Right renal pelvis (tissue), 4 donors: ENCODE measurements at places on chromosomes 3 and 15. TPM values are rescaled to one million over a fixed set of nuclear protein-coding genes. Genes with fewer than 3 reads are reported as not detected.

DNA sequence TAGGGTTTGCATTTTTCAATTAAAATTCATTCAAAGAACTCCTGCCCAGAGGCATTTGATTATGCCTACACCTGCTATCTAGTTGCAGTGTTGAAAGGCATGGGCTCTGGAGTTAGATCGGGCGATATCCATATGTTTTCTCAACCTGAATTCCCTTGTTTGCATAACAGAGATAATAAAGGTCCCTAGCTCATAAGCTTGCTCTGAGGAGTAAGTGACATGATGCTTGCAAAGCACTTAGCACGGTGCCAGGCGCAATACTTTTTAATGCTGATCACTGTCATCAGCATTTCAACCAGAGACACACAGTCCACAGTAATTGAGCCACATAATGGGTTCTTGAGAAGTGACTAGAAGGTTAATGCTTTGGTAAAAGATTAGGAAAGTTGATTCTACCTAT lies 106.3 kb upstream of the SAMMSON start:
- DNase-seq = no peak

- DNase-seq = no peak
Observed at GRCh38 chr3:8497582-8497981, 4.0 kb upstream of the LMCD1 start.

- DNase-seq = no peak
Observed at GRCh38 chr3:156981005-156981404, 154.9 kb downstream of the LEKR1 start.

- peak; percentile 40 for DNase-seq
Observed at GRCh38 chr3:198107840-198108734, 148.1 kb downstream of the LMLN start.

- DNase-seq = no peak
Observed at GRCh38 chr15:76059320-76060117, at the start of gene TMEM266. TMEM266 (plus strand) TSS chr15:76059985; CDS start chr15:76134264, 74,279 bp downstream.

DNA sequence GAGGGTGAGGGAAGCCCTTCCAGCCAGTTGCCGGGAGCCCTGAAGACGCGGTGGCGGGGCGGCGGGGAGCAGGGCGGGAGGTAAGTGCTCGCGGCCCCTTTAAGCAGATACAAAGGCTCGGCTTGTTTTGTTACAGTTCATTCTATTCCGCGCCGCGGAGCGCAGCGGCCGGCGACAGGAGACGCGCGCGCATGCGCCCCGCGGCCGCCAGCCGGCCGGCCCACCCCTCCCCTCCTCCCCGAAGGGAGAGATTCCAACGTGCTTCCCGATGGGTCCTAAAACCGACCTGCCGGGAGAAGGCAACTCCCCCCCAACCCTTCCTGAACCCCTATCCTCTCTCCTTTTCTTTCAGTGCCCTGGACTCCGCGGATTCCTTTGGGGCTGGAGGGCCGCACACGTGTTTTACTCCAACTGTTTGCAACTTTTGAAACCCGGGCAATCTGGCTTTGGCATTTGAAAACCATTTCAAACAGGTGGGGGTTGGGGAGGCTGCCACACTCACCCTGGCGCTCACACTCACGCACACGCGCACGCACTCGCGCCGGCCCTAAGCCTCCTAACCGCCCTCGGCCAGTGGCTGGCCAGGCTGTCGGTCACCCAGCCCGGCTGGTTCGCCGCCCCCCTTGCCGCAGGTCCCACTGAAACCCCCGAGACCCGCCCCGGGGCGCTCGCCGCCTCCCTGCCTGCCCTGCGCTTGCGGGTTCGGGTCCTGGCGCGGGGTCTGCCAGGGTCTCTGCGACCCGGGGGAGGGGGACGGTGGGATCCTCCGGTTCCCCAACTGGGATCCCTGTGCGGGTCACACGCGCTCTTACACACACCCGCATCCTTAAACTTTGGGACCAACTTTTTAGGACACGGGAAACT lies at the start of gene MAGI1:
TSS of gene MAGI1 (minus strand) at position 193 of the 864 bp plus-strand sequence. CDS start 610 bp downstream, outside the sequence.
- DNase-seq = peak; percentile 93

GRCh38 chr15:64634027-64634426 lies 141.4 kb downstream of the RBPMS2 start:
- DNase-seq = no peak

DNA sequence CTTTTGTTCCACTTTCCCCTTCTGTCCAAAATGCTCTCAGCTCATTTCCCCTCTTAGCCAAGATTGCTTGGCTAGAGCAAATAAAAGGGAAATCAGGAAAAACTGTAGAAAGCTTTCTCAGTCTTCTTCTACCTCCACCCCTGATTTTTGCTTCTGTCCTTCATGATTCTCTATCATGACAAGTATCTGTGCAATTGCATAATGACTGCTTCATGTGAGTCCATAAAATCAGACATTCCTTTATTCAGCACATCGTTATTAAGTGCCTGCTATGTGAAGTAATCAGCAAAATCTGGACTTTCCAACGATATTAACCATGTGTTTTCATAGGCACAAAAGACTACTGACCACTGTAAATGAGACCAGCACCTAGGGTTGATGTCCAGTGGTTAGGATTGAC lies 321.5 kb upstream of the CBLB start:
- DNase-seq = no peak

GRCh38 chr3:17356585-17356984 lies 385.8 kb downstream of the TBC1D5 start:
- no peak for DNase-seq

- DNase-seq = no peak
Observed at GRCh38 chr3:169034401-169034800, 629.1 kb downstream of the MECOM start.

GRCh38 chr15:43544266-43544665 lies 26.9 kb downstream of the MAP1A start:
- no peak for DNase-seq

DNA sequence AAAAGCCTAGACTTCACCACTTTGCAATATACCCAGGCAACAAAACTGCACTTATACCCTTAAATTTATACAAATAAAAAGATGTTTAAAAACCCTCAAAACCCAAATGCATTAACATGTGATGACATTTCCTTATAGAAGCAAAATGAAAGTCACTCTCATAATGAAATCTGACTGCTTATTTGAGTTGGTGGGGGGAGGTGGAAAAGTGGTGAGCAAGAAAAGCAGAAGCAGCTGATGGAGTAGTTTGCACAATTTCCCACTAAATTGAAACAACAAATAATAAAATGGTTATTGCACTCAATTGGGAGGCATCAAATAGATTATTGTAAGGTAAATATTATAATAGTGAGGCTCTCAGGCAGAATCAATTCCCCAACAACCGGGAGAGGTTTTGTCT lies 54.0 kb upstream of the GADL1 start:
- DNase-seq = no peak

DNA sequence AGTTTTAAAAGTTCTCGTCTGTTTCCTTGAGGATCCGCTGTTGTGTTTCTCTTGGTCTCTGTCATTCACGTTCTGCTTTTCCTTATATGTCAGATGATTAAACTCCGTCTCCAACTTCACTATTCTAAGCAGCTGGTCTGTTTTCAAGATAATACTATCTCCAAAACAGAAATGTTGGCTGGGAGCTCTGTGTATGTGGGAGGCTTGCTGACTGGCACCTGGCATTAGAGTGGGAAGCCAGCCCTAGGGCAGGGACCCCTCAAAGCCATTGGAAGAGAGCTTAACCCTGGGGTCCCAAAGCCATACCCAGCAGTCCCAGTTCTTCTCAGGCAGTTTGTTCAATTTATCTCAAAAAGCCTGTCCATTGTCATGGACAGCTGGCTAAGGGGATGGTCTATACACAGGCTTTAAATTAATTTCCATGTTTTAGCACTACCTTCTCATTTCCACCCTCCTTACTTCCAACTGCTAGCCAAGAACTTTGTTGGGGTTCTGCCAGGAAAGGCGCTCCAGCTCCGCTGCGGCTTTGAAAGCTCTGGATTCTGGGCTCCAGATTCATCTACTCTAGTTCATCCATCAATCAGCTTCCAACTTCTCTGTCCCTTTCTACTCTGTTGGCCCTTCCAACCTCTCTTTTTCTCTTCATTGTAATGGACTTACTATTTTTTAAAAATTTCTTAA lies 9.2 kb downstream of the BTBD1 start:
- no peak for DNase-seq

- peak; percentile 5 for DNase-seq
Observed at GRCh38 chr3:160400702-160401150, 1.3 kb downstream of the SMC4 start.

- no peak for DNase-seq
Observed at GRCh38 chr15:38997841-38998240, 433.2 kb upstream of the RASGRP1 start.

- DNase-seq = no peak
Observed at GRCh38 chr15:86178845-86179244, 99.2 kb downstream of the AGBL1 start.

DNA sequence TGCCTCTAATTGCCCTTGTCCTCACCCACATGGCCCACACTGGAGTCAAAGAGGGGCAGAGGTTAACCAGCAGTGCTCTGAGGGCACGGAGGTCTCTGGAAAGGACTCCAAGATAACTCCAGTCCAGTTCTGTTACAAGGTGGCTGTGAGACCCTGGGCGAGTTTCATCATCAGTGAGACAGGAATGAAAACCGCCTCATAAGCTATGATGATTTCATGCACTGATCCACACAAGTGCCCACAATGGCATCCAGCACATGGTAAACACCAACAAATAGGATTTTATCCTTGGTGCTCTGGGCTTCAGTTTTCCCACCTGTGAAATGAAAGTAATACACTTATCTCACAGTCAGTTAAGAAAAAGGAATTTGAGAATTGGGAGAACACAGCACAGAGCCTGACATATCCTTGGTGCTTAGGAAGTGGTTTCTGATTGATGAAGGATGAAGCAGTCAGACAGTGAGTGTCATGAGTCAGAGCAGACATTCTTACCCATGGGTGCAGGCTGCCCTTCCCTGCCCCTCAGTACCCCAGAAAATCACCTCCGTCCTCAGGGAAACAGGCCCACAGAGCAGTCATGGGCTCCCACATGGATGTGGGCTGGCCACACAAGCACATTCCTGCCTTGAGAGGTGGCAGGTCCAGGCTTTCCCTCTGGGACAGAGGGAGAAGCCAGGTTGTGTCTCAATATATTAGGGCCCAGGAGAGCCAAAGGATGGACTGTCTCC lies 48.4 kb downstream of the DAPK2 start:
- DNase-seq = no peak

GRCh38 chr15:50321680-50322210 lies 33.3 kb downstream of the GABPB1 start:
- no peak for DNase-seq

- no peak for DNase-seq
Observed at GRCh38 chr3:194176274-194176991, 40.5 kb downstream of the HES1 start.

- DNase-seq = no peak
Observed at GRCh38 chr15:66558271-66558670, 7.5 kb downstream of the LCTL start.

DNA sequence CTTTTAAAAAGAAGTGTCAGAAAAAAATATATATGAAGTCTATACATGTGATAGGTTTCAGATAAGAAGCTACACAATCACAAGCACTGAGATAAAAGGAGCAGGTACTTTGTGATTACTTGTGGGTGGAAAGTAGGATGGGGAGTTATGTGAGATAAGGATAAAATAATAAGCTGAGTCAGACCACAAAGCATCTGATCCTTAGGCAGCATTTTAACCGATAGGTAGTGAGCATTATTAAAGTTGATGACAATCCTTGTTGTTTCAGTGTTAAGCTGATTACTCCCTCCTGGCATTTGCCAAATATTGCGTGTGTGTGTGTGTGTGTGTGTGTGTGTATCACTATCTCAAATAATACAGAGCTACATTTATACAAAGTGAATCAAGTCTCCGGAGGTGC lies 483.1 kb downstream of the NAALADL2 start:
- no peak for DNase-seq

DNA sequence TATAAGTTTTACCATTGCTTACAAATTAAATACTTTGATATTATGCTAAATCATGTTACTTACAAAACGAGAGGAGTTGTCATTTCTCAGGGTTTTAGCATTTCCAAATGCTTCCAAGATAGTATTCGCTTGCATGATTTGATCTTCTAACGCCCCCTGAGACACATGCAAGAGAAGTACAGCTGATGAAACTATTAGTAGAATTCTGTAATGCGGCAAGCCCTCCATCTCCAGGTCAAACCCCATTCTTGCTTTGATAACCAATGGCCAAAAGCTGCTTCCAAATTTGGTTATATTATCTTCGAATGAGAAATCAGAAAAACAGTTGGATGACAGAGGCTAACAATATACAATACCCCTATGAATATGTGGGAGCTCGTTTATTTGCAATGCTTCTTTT lies 14.7 kb downstream of the MYH15 start:
- no peak for DNase-seq

DNA sequence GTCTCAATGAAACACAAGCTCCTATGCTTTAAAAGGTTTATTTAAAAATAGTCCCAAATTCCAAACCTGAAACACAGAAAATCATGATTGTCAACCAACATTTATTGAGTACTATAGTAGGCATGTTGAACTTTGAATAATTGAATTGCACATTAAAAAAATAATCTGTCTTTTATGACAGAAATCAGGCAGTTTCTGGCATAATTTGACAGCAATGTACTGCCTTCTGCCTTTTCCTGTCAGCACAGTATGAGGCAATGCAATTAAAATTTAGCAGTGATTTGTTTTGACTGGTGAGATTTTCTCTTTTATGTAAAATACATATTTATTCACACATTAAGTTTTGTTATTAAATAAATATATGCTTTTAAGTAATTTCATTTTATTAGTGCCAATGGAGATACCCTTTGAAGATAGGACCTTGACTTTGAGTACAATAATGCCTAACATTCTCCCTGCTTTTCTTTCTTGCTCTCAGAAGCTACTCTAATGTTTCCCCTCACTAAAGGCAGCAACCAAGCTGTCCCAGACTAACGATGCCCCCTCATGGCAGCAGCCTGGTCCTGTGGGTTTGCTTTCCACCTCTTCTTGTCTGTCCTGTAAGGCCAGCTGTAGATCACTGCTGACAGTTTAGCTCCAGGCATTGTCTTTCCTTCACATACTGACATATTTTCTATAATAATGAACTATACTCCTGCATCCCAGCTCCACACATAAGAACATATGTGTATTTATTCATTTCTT lies 346.7 kb downstream of the IL20RB start:
- no peak for DNase-seq

DNA sequence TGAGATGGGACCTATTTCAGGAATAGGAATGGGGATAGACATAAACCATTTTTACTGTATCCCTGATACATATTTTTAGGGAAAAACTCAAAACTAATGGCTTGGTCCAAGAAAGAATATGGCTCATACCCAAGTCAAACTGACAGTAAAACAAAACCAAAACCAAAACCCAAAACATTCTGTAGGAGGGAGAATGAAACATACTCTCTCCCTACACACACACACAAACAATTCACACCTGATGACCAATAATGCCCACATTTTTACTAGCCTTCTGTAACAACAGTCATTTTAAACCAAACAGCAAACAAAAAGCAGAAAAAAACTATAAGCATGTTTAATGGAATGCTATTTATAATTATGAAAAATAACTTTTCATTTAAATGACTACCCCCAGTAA lies 74.9 kb downstream of the NBEAL2 start:
- no peak for DNase-seq

CASR gene
- 27.2 TPM for polyA plus RNA-seq

C2CD4A gene
- polyA plus RNA-seq = 0.39 TPM

CADM2 gene
- polyA plus RNA-seq = 0.53 TPM

PAQR9 gene
- polyA plus RNA-seq = 0.82 TPM

TMEM207 gene
- polyA plus RNA-seq = 23.9 TPM

ATP8B4 gene
- 2.5 TPM for polyA plus RNA-seq

CTXN2 gene
- polyA plus RNA-seq = 0.18 TPM

LRRC31 gene
- polyA plus RNA-seq = 0.30 TPM

RHCG gene
- 3.1 TPM for polyA plus RNA-seq

FBXL22 gene
- 1.8 TPM for polyA plus RNA-seq

CCR8 gene
- polyA plus RNA-seq = not detected

CX3CR1 gene
- polyA plus RNA-seq = 5.4 TPM
